ENCODE measurements at places on chromosomes 1 and 21. TPM values are rescaled to one million over a fixed set of nuclear protein-coding genes. Genes with fewer than 3 reads are reported as not detected.

The MDM4 gene
- 138 TPM for total RNA-seq

The KRTAP10-1 gene
- total RNA-seq: not detected

The EXO5 gene
- total RNA-seq: 8.4 TPM

The GJA8 gene
- not detected for total RNA-seq

The PITHD1 gene
- total RNA-seq: 55.7 TPM

The LDLRAD1 gene
- total RNA-seq: 28.7 TPM

The SEC16B gene
- total RNA-seq: 1.3 TPM

The SPRR4 gene
- not detected for total RNA-seq

The HSPA6 gene
- 42.5 TPM for total RNA-seq

The ADCY10 gene
- total RNA-seq: 0.09 TPM

The LPAR3 gene
- total RNA-seq: 8.3 TPM

The LIN28A gene
- total RNA-seq: 0.80 TPM

The KCNE2 gene
- 0.65 TPM for total RNA-seq

The MATN1 gene
- total RNA-seq: 0.15 TPM

The TNFRSF1B gene
- 52.0 TPM for total RNA-seq

The NIBAN1 gene
- 38.5 TPM for total RNA-seq

The KRTAP13-2 gene
- total RNA-seq: not detected

The TMEM167B gene
- total RNA-seq: 44.6 TPM

The NUDT4B gene
- total RNA-seq: 1.3 TPM

The CFHR2 gene
- 0.28 TPM for total RNA-seq
